Suppressor macrophage treated with lipopolysaccharide for 1 hour (primary cell): ENCODE measurements at places on chromosomes 2 and 18.

DNA sequence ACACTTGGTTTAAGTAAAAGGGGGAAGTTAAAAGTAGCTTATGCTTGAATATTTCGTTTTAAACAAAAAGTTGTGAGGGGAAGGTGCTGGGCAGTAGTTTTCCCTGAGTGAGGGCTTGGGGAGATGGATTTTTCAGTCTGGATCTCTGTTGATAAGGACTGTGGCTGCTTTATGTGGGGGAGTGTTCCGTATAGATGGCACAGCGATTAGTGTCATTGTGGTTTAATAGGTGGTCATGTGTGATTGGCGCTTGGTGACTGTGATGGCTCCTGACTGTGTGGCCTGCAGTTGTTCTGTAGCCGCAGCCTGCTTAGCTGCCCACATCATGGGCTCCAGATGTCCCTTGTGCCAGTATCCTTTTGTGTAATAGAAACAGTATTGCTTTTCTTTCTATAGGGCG lies 156.2 kb downstream of the WDSUB1 start:
- DNase-seq = peak; percentile 14

- no peak for DNase-seq
Observed at GRCh38 chr2:83378921-83379320, 1080.2 kb downstream of the SUCLG1 start.

DNA sequence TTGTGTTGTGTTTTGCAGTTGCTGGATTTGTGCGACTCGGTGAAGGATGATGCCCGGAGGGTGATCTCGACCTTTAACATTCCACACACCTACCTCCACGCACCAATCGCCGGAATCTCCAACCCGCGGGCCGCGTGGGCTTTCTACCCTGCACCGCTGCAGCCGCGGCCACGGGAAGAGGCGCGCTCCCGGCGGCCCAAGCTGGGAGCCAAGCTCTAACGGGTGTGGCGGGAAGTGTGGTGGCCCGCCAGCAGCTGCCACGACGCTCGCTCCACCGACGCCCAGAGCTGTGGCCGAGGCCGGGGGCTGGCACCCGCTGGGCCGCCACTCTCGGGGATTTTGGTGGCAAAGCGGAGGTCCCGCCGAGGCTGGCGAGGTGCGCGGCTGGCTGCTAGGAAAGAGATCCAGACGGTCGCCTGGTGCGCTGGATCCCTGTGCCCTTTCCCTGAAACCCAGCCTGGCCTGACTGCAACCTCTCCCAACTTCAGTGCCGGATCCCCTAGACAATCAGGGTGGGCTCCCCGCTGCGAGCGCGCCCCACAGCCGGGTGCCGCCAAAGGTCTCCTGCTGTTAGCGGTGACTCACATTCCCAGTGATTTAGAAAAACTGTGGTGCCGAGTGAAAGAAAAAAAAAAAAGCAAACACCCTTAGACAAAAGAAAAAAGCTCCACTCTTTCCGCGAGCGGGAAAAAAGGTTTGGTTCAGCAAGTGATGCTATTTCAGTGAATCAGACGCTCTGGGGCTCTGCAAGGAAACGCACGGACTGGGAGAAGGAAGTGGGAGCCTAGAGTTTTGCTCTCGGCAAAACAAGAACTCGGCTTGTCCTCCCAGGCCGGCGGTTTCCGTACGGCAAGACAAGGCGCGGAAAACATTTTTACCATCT lies 2.9 kb upstream of the BCL2L11 start:
- DNase-seq = peak; percentile 80

DNA sequence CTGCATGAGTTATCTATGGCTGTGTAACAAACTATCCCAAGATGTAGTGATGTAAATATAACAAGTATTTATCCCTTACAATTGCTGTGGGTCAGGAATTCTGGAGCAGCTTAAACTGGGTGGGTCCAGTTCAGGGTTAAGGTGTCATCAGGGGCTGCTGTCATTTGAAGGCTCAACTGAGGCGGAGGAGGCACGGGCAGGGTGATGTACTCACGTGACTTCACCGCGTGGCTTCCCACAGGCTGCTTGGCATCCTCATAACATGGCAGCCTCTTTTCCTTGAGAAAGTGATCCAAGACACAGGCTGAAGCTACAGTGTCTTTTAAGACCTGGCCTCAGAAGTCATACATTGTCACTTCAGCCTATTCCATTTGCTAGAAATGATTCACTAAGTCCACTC lies 125.8 kb downstream of the PTGR3 start:
- DNase-seq = no peak

DNA sequence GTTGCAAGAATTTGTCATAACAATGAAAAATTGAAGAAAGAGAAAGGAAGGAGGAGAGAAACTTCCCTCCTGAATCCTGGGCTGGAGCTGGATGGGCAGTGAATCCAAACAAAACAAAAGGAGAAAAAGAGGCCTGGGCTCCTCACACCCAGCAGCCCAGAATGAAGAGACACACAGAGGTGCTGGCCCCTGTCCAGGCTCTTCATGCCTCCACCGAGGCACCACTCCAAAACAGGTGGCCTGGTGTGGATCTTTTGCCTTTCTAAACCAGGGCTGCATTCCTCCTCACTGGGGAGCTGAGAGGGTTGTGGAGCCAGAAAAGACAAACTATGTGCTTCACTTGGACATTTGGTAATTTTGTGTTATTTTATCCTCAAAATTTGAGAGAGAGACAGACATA lies 76.0 kb downstream of the FAM124B start:
- no peak for DNase-seq

DNA sequence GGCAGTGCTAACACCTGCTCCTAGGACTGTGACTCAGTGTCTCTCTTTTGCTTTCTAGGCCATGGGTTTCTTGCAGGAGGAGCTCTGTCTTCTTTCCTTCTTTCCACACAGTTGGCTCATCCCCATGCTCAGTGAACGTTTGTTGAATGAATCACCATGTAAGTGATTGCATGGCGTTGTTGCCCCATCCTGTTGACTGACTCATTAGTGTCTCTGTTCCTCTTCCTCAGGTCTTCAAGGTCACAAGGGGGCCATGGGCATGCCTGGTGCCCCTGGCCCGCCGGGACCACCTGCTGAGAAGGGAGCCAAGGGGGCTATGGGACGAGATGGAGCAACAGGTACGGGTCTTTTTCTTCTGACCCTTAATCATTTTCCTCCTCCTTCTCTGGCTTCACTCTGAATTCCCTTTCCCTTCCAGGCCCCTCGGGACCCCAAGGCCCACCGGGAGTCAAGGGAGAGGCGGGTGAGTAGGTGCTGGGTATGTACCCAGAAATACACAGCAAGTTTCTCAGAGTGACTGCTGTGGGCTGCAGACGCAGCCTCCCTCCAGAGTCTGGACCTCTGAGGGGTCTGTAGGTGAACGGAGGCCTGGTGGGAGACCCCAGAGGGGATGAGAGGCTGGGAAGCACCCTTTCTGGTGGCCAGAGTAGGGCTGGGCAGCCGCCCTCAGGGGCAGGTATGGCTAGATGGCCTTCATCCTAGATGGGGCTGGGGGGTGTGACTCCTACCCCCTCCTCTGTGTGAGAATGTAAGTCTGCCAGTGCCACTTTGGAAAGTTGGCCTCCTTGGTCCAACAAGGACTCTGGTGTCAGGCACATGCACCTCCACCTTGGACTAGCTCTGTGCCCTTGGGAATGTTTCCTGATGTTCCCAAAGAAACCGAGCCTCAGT lies 32.4 kb downstream of the MARCO start:
- peak; percentile 97 for DNase-seq

GRCh38 chr18:45920367-45920766 lies 46.8 kb downstream of the EPG5 start:
- DNase-seq = peak; percentile 36

DNA sequence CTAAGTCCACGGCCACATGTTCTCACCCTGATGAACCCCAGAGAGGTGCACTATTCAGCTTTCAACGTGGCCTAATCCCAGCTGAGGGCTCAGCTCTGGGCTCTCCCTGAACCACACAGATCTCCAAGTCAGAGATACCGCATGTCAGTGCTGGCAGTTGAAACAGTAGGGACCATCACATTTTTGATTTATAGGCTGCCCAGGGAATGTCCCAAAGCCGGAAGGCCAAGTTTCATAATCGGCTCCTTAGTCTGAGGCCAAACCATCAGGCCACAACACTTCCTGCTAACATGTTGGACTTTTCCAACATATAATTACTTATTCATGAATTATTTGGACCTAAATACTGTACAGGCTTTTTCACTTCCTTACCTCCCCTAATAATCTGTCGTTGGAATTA lies 91.9 kb upstream of the KLHL29 start:
- DNase-seq = peak; percentile 44

- DNase-seq = no peak
Observed at GRCh38 chr2:105395691-105396090, 3.2 kb downstream of the FHL2 start.

DNA sequence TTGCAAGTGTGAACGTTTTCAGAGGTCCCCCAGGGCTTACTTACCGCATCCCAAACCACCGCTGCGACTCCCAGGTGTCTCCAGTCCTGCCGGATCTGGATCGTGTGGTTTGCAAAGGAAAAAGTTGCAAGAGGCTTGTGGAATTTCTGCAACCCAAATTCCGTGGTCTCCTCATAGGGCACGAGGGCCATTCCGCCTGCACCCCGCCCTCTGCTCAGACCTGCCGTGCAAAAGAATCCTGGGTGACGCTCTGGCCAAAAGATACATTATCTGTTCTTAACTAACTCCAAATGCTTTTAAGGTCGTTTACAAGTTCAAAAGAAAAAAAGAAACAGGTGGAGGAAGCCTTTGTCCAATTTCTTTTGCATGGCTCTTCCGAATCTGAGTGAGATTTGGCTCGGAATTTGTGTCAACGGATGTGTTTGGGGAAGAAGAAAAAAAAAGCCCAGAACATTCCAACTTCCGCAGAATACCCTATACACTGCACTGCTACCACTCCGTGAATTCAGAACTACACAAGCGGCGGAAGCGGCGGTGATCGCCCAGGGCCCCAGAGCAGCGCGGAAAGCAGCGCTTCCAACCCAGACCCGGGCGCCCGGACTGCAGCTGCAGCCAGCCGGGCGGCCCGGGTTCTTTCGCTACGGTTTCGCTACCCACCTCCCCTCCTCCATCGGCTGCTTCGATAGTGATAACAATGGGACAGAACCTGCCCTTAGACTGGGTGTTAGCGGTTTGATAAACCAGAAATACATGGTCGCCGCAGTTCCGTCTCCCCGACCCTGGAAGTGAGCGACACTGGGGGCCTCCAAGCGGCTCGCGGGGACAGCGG lies 795 bp downstream of the METTL21A start:
- DNase-seq = peak; percentile 89

DNA sequence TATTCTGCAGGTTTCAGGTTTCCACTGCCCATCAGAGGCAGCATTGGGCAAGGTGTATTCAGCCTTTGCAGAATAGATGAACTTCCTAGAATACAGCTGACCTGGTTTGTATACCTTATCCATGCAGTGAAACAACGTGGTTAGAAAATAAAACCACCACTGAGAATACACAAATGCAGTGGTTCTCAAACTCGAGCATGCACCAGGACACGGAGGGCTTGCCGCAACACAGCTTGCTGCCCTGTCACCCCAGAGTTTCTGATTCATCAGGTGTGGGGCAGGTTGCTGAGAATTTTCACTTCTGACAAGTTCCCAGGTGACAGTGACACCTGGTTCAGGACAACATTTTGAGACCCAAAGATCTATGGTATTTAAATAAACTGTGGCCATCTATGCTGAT lies 23.4 kb upstream of the C1D start:
- DNase-seq = no peak

GRCh38 chr2:55954306-55955035 lies 30.9 kb upstream of the EFEMP1 start:
- DNase-seq = no peak

GRCh38 chr2:97354576-97354975 lies 235.1 kb downstream of the ANKRD36B start:
- no peak for DNase-seq

- no peak for DNase-seq
Observed at GRCh38 chr2:241977557-241978300, 108.2 kb downstream of the RTP5 start.

GRCh38 chr18:7207366-7207915 lies 23.4 kb upstream of the LRRC30 start:
- DNase-seq = no peak

- DNase-seq = no peak
Observed at GRCh38 chr2:134379722-134380121, 125.8 kb downstream of the MGAT5 start.

DNA sequence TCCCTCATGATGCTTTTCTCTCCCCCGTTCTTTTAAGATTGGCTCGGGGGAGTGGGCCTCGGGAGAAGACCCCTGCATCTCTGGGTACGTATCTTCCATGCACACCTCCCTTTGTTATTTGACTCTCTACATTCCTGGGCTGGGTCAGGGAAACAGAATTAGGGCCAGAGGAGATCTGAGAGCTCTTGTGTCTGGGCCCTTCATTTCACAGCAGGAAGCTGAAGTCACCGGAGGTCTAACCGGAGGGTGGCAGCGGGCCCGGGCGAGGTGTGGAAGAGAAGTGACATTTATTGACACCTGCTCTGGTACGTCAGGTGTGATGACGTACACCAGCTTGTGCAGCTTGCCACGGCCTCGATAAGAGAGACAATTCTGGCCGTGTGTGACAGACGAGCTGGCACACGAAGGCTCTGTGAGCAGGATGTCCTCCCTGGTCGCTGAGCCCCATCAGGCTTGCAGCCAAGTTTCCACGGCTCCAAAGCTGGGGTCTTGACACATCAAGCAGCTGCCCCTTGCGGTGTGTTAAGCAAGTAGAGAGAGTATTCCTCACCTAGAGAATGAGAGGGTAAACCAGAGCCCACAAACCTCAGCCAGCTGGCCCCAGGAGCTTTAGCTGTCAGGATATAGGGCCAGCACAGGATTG lies 30.4 kb downstream of the TOGARAM2 start:
- DNase-seq = no peak
